ENCODE measurements at places on chromosomes 16 and 17.

DNA sequence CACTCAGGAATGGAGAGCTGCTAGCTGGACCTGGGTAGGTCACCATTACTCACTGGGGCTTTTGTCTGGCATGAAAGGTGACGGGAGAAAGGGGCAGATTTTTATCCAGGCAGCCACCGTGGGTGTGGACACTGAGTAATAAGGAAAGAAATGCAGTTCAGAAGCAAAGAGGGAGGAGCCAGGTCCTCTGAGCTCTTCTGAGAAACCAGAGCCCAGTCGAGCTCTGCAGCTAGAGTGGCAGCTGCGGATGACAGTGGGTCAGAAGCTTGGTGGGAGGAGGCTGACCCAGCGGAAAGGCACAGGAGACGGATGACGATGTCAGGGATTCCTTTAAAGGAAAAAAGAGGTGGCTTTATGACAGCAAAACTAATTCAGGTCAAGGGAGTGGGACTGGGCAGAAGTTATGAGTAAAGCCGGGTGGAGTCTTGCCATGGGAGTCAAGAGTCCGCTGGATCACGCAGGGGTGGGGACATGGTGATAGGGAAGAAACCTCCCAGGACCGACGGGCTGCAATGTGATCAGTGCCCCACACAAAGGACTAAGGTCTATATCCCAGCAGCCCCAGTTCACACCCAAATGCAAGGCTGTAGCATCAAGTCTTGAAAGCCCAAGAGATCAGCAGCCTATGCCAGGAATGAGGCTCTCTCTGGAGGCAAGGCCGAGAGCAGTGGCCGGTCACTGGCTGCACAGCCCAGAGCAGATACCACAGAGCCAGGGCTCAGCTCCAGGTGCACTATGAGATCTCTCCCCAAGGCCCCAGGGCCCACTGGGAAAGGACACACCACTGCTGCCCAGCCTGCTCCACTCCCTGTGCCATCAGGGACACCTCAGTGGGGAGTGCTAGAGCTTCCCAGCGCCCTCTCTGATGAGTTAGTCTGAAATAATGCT is 6.3 kb upstream of the MNT start:
- no peak for DNase-seq

DNA sequence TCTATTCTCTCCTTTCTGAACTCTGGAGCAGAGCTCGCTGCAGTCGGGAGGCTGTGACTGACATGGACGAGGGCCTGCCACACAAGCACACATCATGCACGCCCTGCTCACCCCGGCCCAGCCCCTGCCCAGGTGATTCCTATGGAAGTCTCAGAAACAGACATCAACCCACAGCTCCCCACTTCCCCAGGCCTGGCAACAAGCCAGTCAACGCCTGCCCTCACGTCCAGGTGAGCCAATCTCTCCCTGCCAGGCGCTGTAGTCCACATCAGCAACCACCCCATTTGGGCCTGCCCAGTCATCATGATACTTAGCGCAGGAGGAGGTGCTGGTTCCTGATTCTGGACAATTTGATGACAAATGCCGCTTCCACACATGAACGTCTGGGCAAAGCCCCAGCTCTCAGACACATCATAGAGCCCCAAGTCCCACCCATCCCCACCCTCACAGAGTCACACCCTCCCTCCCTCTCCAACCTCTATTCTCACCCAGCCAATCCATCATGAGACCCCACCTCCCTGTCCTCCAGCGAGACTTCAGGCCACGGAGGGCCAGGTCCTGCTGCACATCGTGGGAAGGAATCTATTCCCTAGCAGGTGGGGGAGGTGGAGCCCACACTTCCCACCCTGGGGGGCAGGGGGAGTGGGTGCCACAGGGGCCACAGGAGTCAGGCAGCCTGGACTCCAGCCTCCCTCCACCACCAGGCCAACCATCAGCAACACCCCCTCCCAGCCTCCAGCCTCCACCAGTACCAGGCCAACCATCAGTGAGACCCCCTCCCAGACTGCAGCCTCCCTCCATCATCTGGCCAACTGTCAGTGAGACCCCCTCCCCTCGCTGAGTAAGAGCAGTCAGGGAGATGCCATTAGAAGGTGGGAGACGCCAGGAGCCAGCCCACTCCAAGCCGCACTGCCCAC is 33.7 kb upstream of the GSG1L start:
- no peak for DNase-seq

- no peak for DNase-seq
Observed at GRCh38 chr16:27822996-27823395, 240.5 kb downstream of the GSG1L start.

DNA sequence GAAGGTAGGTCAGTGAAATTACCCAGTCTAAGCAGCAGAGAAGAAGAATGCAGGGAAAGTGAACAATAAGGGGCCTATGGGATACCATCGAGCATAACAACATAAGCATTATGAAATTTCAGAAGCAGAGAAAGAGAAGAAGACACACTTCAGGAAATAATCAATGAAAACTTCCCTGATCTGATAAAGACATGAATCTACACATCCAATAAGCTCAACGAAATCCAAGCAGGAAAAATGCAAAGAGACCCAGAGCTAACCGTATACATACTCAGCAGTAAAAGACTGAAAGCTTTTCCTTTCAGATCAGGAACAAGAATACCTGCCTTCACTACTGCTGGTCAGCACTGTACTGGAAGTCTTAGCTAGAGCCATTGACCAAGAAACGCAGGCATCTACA is 38.6 kb downstream of the WDR45B start:
- DNase-seq = no peak

GRCh38 chr16:17336530-17336900 is 134.2 kb downstream of the XYLT1 start:
- DNase-seq = no peak

- DNase-seq = no peak
Observed at GRCh38 chr16:75085556-75085955, 31.0 kb downstream of the LDHD start.

- no peak for DNase-seq
Observed at GRCh38 chr16:69411064-69411985, 13.1 kb upstream of the CYB5B start.

GRCh38 chr17:39794249-39794970 is 56.7 kb downstream of the GRB7 start:
- DNase-seq = peak; percentile 32

GRCh38 chr16:19698480-19699465 is 19.3 kb downstream of the KNOP1 start:
- no peak for DNase-seq

DNA sequence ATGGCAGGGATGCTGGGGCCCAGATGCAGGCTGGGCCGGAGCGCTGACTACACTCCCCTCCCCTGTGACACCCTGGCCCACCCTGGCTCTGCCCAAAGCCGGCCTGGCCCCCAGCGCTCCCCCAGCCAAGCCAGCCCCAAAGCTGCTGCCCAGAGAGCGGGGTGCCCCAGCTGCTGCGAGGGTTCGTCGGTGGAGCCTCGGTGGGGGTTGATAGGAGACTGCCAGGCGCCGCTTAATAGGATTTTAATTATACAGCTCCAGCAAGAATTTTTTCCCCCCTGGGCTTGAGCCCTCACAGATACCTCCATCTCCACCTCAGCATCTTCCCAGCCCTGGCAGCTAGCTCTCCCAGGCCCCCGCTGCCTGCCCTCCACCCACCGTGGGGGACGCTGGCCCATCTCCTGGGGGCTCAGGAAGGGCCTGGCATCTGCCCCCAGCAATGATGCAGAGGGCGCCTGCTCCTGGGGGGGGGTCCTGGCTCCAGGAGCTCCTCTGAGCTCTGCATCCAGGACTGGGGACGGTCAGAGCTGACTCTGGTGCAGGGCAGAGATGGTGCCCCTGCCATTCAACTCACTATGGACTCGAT is 36.8 kb upstream of the DLX4 start:
- DNase-seq = no peak

- DNase-seq = no peak
Observed at GRCh38 chr17:35705705-35706104, 25.7 kb upstream of the RASL10B start.

DNA sequence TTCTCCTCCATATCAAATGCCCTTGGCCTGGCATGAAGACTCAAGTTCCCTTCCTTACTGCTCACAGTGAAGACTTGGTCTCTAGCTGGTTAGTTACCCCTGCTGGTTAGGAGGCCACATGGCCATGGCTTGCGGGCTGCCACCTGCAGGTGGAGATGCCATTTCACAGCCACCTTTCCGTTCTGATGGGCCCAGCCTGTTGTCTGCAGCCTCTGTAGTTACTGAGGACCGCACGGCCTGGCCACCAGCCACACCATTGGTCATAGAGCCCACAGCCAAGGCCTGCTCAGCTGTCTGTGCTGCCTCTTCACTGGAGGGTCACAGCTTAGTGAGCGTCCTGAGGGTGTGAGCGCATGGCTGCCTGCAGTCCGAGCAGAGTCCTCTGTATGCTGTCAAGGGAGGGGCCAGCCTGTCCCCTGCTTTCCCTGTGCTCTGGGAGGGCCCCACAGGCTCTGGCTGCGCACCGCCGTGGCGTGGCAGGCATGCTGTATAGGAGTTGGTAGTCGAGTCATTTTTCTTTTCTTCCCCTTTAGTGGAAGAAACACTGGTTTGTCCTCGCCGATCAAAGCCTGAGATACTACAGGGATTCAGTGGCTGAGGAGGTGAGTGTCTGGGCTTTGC is 59.2 kb downstream of the PLD6 start:
- DNase-seq = peak; percentile 21

- no peak for DNase-seq
Observed at GRCh38 chr17:27793168-27793905, 7.0 kb downstream of the NOS2 start.

DNA sequence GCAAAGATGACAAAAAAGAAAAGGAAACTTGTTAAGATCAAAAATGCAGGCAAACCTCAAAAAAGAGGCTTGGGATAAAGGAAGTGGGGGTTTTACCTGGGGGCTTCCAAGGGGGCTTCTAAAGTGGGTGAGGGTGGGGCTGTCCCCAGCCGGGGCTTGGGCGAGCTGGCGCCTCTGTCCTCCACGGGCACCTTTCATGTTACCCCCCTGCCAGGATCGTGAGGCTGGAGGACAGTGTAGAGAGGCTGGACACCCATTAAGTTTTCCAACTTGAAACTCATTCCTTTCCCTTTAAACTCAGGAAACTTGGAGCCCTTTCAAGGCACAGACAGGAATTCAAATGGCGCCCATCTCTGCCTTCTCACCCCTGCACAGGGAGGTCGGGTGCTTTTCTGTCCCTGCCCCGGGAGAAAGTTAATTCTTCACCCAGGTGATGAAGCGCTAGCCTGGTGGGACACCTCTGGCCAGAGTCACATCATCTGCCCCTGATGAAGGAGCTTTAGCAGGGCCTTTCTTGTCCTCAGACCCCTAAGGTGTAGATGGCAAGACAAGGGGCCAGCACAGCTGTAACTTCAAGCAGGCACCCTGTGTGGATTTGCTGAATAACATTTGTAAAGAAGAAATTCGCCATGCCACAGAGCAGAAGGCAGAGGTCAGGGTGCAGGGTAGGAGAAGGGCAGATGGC is 87.3 kb downstream of the C16orf78 start:
- DNase-seq = peak; percentile 16

- DNase-seq = no peak
Observed at GRCh38 chr17:79809530-79810129, 12.8 kb upstream of the CBX8 start.

DNA sequence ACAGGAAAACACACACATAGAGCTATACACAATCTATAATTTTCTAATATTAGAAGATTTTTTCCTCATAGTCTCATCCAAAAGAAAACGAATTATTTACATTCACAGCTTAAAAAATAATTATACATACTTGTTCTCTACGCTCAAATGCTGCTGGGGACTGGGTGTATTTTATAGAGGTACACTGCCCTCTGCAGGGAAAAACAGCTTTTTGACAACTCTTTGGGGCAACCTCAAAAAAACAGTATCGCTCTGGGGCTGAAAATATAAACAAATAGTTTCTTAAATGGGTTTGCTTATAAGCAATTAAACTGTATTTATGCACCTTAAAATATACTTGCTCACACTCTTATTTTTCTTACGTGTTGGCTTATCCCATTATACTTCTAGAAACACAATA is 261.8 kb upstream of the PSMD7 start:
- peak; percentile 47 for DNase-seq

All from DND-41 (cell line).